Stimulated activated naive CD8-positive, alpha-beta T cell treated with anti-CD3 and anti-CD28 coated beads, Interleukin-15, amount 100 ng/mL, for 72 hours (primary cell): ENCODE measurements at places on chromosomes 1 and 21.

DNA sequence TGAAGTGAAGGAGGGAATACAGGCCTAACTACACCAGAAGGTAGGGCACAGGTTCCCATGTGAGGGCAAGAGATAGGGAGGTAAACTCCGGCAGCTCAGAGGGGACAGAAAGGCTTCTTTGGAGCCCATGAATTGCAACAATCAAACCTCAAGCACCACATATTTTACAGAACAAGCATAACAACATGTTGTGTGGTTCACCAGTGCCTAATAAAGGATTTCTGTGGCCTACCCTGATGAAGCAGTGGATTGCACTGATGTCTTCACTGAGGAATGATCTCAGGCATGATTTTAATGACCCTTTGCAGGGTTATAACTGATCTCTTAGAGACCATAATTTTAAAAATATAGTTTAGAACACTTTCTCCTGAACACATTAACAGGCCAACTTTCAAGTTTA is 77.4 kb downstream of the RUNX1 start:
- DNase-seq: no peak

DNA sequence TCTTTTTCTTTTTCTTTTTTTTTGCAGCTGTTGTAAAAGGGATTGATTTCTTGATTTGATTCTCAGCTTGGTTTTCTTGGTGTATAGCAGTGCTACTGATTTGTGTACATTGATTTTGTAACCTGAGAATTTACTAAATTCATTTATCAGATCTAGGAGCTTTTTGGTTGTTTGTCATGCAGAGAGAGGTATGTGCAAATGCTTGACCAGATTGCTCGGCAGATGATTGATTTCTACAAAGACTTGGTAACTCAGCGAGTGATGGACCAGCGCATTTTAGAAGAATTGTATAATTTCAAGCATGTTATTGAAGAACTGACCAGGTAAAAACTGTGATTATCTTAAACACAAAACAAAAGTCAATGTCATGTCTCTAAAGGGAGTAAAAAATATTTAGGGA is 27.9 kb downstream of the AXDND1 start:
- no peak for DNase-seq

- DNase-seq: no peak
These were observed 4.0 kb upstream of the LCE1A start for GRCh38 chr1:152823294-152823693.

GRCh38 chr1:15739745-15740144 is 2.6 kb upstream of the TMEM82 start:
- no peak for DNase-seq

DNA sequence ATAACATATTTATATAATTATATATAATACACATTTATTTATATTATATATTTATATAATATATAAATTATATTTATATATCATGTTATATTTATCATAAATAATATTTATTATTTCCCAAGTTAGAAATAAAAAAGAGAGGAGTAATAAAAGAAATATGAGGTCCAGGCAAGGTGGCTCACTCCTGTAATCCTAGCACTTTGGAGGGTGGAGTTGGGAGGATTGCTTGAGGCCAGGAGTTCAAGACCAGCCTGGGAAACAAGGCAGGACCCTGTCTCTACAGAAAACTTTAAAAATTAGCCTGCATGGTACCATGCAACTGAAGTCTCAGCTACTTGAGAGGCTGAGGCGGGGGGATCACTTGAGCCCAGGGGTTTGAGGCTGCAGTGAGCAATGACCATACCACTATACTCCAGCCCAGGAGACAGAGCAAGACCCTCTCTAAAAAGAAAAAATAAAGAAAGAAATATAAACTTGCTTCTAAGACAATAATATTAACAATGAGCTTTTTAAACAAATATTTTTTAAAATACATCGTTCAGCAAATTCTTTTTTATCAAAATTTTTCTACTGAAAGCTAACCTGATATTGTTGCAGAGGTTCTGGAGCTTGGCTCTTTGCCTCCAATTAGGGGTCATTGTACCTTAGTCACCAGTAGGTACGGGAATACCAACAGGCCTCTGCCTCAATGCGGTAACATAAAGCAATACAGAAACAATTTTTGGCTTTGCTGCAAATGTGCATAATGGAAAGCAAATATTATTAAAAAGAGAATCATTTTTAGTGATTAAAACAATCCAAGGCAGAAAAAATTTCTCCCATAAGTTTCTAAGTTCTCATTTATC is 290.0 kb downstream of the SETD4 start:
- DNase-seq: no peak

- DNase-seq: no peak
These were observed 34.6 kb upstream of the TLR5 start for GRCh38 chr1:223177681-223178080.

GRCh38 chr1:209041927-209042326 is 541.6 kb upstream of the CAMK1G start:
- no peak for DNase-seq

DNA sequence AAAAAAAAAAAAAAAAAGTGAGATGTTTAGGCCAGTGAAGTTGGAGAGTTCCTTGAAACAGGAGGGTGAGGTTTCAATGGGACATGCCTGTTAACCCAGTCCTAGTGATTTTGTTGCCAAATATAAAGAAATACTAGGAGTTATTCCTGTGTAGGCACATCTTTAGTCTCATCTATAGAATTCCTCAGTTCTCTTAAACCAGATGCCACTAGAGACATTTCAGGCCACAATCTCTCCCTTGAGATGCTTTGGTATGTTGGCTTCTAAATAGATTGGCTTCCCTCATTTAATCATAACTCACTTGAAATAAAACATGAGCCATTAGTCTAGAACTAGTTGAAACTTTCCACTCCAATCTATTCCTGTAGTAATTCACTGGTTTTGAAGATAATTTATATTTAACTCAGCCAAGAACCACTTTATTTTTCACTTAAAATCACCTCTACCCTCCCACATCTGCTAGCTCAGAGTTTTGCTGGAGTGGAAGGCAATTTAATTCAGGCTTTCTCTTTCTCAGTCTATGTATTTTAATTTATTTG is 29.8 kb downstream of the GPR137B start:
- no peak for DNase-seq

DNA sequence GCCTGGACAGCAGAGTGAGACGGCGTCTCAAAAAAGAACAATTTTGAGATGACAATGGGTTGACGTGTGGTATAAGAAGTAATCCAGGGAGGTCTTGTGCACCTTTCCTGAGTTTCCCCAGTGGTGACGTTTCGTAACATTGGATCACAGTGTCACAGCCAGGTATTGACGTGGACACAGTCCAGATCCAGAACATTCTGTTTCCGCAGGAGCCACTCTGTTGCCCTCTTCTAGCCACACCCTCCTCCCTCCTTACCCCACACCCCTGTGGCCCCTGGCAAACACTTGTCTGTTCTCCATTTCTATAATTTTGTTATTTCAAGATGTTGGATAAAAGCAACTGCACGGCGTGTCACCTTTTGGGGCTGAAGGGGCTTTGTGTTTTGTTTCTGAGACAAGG is 6.5 kb upstream of the TRAPPC10 start:
- DNase-seq: no peak

- no peak for DNase-seq
These were observed 75.9 kb downstream of the IVNS1ABP start for GRCh38 chr1:185241127-185241526.

DNA sequence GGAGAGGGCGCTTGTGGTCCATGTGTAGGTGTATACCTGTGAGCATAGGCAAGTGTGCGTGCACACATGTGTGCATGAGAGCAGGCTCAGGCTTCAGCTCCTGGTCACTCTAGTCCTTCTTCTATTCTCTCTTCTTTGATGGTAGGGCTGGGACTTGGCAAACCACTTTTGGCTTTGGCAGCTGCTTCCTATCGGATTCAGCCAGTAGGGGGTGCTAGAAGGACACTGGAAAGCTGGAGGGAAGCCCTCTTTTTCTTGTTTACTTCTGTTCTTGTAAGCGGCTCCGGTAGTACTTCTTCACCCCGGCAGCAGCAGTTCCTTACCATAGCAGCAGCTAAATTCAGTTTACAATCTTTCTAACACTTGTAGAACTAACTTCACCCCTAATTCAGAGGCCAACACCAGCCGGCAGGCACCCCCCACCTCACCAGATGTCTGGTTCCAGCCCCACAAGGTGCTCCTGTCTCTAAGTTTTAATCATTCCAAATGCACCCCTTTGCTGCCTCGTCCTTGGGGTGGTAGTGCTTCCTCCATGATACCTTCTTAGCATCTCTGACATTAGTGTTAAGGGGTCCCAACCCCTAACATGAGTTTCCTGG is 25.1 kb downstream of the NENF start:
- peak; percentile 70 for DNase-seq

DNA sequence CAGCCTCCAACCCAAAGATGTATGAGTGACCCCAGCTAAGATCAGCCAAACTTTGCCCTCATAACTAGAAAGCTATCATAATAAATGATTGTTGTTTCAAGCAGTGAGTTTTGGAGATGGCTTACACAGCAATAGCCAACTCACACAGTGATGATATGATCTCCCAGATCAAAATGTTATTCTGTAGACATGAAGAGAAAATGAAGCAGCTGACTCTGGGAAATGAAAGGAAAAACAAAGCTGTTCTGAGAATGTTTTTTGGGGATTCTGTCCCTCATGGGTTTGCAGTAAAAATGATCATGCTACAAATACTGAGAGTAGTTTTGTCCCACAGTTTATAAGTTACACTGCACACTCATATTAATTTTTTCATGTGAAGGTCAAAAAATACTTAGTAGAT is 617.8 kb downstream of the MRPL39 start:
- DNase-seq: no peak

DNA sequence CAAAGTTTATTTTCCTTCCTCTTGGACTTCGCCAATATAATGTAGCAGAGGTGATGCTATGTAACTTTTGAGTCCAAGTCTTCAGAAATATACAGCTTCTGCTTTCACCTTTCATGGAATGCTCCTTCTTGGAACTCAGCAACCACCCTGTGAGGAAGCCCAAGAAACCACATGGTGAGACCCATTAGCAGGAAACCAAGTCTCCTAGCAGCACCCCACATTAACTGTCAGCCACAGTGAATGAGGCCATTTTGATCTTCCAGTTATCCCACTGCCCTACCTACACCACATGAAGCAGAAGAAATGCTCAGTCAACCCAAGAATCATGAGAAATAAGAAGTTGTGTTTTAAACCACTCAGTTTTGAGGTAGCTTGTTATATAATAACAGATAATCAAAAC is 58.2 kb downstream of the PAPPA2 start:
- DNase-seq: no peak

DNA sequence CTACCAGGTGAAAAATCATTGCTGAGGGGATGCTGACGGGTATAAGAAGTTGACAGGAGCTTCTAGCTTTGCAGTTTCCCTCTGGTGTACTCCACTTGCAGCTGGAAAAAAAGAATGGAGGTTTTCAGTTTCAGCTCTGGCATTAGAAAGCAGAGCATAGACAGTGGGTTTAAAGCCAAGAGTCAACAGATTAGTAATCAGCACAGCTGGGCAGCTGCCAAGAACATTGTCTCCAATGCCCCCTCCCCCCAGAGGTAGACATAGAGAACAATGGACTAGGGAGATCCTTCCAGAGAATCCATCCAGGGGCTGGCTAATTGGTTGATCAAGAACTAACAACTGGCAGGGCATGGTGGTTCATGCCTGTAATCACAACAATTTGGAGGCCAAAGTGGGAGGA is 10.1 kb upstream of the ZBTB8B start:
- DNase-seq: no peak

DNA sequence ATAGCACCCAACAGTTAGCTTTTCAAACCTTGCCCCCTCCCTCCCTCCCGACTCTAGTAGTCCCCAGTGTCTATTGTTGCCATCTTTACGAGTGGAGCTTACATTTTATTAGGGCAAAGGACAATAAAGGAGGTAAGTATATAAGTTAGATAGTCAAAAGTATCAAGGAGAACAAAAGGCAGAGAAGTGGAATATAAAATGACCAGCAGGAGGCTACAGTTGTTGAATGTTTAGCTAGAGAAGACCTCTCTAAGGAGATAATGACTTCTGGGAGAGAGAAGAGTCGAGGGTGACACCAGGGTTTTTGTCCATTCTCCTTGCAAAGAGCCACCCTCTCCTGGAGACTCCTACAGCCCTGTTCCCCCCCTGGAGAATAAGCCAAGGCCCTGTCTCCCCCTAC is 48.7 kb downstream of the SYT6 start:
- DNase-seq: no peak

DNA sequence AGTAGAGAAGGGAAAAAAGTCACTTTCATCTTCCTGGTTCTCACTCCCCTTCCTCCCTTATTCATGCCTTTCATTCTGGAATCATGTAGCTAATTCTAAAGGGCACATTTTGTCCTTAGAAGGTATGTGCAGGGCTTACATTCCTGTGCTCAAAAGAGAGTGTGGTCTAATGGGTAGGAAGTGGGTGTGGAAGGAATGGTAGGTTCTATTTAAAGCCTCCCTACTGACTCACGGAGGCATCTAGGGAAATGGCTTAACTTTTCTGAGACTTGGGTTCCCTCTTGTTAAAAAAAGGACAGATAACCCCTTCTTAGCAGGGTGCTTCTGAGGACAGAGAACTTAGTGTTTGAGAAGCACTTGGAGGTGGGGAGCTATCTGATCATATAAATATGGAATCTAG is 249.3 kb upstream of the DUSP10 start:
- DNase-seq: no peak

- DNase-seq: no peak
These were observed 15.5 kb downstream of the FYB2 start for GRCh38 chr1:56803561-56804156.

GRCh38 chr1:53315456-53316423 is 12.1 kb downstream of the LRP8 start:
- DNase-seq: no peak

DNA sequence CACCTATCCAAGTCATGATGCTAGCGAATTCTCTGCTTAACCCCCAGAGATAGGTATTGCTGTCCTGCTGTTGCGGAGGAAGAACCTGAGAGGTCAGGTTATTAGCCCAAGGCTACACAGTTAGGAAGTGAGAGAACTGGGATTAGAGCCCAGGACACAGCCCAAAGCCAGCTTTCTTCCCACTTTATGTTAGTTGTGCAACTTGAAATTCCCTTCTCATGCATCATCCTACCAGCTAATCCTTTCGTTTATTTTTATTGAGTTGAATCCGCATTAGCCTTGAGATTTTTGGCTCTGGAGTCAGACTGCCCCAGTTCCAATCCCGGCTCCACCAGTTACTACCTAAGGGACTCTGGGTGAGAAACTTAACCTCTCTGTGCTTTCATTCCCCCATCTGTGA is 65.4 kb downstream of the PLEKHA6 start:
- DNase-seq: no peak
